Stimulated activated CD8-positive, alpha-beta memory T cell treated with anti-CD3 and anti-CD28 coated beads, Interleukin-4, amount 100 ng/mL, for 4 hours (primary cell): ENCODE measurements at places on chromosomes 3 and 15.
A peak's percentile ranks its signal among the peaks of the same experiment; 100 is the strongest.

GRCh38 chr3:177760803-177761202 lies 563.5 kb upstream of the TBL1XR1 start:
- no peak for DNase-seq

GRCh38 chr15:78508272-78508671 lies 895 bp downstream of the HYKK start:
- no peak for DNase-seq

DNA sequence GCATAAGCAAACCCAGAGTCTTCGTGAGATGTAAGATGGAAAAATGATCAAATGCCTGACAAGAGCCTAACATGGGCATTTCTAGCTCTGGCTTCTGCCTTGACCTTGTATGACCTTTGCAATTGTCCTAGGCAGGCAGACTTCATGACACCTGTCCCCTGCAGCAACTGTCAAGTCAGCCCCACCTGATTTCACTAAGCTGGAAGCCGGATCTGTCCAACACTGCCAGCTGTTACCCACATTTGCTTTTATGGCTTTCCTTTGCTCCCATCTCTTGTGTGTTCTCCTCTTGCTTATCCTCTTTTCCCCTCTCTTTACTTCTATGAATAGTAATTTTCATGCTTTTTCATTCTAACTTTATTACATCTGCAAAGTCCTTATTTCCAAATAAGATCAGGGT lies 48.5 kb upstream of the TNIK start:
- no peak for DNase-seq

DNA sequence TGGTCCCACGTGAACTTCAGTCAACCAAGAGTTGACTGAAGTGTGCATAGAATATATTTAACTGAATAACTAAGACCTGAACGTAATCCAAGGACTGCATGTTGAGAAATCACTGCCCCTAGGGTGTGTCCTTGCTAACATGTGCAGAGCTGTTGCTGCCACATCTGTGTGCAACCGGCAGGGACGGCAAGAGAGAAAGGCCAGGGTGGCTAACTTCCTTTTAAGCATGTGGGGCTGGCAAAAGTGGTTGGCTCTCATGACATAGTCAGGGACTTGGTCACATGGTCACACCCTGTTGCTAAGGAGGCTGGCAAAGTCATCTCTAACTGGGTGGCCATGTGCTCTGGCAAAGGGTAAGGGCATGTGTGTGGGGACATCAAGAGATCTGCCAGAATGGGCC lies 52.4 kb downstream of the GASK1A start:
- no peak for DNase-seq

DNA sequence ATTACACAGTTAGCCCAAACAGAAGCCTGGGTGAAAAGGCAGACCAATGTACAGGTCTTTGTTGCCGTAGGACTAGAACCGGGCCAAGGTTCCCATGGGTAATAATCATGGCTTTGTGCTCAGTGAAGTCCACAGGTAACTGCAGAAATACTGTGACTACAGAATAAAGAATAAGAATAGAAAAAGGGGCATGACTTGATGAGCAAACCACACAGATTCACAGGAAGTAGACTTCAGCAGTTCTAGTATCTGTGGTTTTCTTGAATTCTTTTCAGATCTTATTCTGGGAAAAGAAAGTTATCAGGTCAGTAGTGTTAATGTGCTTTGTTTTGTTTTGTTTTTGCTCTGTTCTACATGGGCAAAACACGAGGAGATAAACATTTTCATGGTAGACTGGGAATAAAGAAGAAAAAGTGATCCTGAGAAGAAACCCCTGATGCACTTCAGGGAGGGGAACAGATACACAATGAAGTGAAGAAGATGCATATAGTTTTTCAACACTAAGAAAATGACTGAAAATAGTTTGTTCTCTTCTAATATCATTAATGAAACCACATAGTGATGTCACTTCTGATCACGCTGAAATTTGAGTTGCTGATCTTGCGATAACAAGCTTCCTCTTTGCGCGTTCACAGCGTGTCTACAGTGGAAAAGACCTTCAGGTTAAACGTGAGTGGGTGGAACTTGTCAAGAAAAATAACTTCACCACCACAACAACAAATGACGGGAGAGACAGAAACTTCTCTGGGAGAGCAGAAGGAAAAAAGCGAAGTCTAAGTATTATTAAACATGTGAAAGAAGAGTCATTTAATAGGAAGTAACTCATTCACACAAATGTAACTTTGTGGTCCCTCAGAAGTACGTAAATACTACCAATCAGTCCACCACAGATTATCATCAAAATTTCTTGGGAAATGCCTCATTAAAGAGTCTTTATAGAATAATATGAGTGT lies 315.8 kb upstream of the SATB1 start:
- peak; percentile 43 for DNase-seq

DNA sequence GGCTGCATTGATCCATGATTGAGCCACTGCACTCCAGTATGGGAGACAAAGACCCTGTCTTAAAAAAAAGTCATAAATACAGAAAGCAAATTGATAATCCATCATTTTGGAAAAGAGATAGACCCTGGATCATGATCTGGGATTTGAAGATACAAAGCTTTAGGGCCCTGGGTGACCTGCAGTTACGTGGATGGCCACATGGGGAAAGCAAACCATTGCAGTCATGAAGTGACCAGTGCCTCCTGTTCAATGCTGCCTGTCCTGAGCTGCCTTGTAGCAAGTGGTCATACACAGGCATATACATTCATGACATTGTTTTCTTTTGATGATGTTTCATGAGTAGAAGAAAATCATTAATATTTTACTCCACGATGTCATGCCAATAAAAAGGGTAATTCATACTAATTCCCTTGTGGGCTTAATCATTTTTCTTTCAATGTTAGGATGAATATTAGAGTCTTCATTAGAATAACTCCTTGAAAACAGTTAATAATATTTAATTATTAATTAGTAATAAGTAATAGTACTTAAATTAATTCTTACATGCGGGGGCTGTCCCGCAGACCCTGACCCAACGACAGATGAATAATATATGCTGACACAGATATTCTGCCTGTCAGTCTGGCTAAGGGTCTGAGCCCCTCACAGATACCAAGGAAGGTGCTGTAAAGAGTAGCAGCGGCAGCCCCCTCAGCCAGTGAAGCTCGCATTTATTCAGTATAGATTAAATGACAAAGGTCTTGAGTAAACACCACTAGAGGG lies 109.0 kb upstream of the UNC13C start:
- DNase-seq: no peak

DNA sequence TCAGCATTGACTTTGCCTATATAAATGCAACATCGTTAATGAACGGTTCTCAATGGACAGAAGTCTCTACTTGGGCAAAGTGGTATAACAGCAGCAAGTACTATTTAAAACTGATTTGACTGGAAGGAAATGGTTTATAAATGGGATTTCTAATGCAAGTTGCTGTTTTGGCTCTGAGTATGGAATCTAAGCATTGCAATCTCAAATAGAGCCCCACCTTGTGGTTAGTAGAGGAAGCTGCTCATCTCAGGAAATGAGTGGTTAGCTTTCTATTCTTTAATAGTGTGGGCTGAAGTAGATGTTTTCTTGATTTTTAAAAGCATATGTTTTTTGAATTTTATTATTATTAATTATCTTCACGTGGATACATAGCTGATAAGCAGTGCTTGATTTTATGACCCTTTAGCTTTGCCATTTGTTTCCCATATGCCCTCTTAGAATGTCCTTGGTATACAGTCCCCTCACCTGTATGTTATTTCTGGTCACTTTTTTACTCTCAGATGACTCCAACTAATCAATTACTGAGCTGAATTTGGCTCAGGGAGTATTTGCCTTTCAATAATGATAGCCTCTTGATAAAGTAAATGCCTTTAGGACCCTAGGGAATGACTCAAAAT lies 67.1 kb downstream of the OXSM start:
- no peak for DNase-seq

GRCh38 chr3:138492980-138493675 lies 58.7 kb downstream of the ESYT3 start:
- DNase-seq: no peak

- no peak for DNase-seq
These were observed 76.1 kb upstream of the PHLDB2 start for GRCh38 chr3:111782943-111783342.

DNA sequence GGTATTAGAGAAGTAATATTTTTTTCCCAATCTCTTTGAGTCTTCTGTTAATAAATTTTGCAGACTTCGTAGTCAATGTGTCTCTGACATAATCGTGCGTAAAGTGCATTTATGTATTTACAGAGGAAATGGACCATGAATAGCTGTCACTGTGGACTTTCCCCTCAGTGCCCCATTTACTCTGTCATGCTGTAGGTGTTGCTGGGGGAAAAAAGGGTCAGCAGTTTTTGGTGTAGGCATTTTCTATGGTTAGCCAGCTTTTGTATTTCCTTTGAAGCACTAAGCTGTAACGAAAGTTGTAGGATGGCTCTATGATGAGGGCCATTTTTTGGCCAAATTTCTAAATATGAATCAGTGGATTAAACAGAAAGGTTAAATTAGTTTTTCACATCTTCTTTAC lies 598.4 kb downstream of the FGF12 start:
- DNase-seq: no peak

GRCh38 chr3:120144267-120144666 lies 50.0 kb upstream of the GSK3B start:
- DNase-seq: no peak

DNA sequence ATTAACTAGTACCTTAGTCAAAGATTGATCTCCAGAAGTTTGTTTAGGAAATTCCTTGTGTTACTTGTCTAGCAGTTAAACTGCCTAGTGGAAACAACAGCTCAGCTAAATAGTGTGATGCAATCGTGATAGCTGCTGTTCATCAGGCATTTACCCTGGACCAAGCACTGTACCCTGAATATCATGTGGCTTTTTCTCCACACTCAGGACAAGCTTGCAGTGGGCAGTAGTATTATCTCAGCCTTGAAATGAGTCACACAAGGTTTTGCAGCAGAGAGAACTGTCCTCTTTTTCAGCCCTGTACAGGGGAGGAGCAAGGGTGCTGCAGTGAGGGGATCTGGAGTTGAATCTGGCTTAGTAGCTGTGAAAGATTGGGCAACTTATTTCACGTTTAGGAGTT lies 208.4 kb downstream of the TP63 start:
- DNase-seq: no peak

DNA sequence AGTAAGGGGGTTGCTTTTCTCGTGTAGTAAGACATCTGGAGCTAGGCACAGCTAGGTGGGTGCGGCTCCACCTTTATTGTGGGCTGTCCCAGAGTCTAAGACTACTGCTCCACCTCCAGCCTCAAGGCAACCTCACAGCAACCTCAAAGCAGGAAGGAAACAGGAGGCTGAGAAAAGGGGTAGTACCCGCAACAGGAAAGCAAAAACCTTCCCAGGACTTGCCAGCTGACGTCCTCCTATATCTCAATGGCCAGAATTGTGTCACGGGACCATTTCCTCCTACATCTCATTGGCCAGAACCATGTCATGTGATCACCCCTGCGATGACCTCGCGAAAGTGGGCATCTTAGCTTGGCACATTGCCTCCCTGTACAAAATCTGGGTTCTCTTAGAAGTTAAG lies 4.3 kb upstream of the GPR160 start:
- DNase-seq: no peak

DNA sequence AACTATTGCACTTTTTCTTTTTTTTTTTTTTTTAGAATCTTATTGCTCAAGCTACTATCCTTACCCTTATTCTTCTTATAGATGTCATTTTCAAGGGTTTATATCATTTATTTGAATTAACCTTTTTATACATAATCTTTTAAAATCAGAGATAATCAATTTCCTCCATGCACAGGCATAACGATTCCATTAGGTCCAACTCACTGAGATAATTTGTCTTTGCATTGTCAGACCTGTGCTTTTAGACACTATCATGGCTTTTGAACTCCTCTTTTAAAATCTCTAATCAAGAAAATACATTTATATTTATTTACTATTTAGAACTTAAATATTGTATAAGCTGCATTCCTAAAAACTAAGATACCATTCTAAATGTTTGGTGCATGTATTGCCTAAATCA lies 1454.9 kb downstream of the ZPLD1 start:
- DNase-seq: no peak

GRCh38 chr3:66490984-66491383 lies 9.8 kb downstream of the LRIG1 start:
- no peak for DNase-seq

- DNase-seq: no peak
These were observed 34.8 kb downstream of the COMMD2 start for GRCh38 chr3:149717391-149718056.
